Esophagus mucosa (tissue), 1 donor: ENCODE measurements at places on chromosomes 7 and 10.

GRCh38 chr10:13928451-13928850, 341.7 kb downstream of the PRPF18 start:
- ATAC-seq: no peak

- peak; percentile 52 for ATAC-seq
Observed at GRCh38 chr10:7471720-7472367, 61.0 kb upstream of the SFMBT2 start.

DNA sequence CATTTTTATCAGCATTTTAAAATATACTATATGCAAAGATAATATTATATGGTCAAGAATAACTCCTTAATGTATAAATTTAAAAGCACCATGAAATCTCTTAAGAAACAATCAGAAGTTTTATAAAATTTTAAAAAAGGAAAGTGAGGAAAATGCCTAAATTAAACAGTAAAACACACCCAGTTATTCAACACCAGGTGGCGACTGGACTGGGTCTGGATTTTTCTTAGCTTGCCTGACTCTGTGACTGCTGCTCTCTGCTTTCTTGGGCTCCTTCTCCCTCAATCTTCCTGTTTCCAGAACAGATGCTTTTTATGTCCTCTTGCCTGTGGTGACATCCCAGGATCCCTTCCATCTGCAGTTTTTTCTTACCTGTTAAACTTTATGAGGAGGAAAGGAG, 200.3 kb downstream of the BICC1 start:
- ATAC-seq: no peak

- peak; percentile 97 for ATAC-seq
Observed at GRCh38 chr7:33040803-33041516, 21.6 kb downstream of the NT5C3A start.

- ATAC-seq: no peak
Observed at GRCh38 chr10:16360001-16360400, 76.8 kb upstream of the PTER start.

- ATAC-seq: peak; percentile 75
Observed at GRCh38 chr7:121451367-121452094, 55.4 kb upstream of the FAM3C start.

DNA sequence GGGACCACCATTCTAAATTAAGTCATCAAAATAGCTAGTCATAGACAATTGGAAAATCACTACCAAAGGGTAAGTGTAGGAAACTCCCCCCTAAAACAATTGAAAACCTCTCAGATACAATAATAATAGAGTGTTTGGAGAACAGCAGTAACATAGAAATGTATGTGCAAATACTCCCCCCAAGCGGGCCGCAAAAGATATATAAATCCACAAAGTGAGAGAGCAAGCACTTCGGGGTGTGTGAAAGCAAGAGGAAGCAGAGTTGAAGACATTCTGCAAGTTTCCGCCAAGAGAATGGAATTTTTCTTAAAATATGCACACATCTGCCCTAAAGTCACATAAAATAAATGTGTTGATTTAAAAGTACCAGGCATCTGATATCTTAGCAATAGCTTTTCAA, 33.3 kb downstream of the CHCHD3 start:
- no peak for ATAC-seq

GRCh38 chr7:1886361-1887064, 216.4 kb downstream of the ELFN1 start:
- peak; percentile 71 for ATAC-seq

DNA sequence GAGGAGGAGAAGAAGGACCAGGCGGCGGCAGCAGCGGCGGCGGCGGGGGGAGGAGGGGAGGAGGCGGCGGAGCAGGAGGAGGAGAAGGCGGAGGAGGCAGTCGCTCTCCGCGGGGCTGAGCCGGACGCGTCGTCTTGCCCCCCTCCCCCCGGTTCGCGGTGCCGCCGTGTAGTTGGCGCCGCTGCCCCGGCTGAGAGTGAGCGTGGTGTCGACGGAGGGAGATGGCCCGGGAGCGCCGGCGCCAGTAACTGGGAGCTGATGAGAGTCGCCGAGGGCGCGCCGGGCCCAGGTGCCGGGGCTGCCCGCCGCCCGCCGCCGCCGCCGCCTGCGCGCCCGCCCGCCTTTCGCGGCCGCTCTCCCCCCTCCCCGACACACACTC, 257 bp downstream of the WAC start:
- ATAC-seq: no peak

GRCh38 chr10:70296406-70296899, 12.6 kb upstream of the NPFFR1 start:
- peak; percentile 94 for ATAC-seq

DNA sequence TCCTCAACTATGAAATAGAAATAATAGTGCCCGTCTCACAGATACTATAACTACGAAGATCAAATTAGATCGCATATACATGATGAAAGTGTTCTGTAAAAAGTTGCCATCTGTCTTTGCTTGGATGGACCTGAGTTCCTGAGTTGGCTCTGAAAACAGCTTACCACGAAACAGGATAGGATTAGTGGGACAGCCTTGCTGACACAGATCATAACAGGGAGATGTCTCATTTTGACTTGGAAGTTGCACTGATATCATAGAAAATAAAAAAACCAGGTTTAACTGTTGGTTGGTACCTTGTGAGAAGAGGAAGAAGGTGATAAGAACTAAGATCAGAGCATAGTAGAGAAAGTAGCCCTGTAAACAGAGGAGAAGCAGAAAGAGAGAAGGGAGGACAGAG, 79.3 kb upstream of the AGBL3 start:
- no peak for ATAC-seq

DNA sequence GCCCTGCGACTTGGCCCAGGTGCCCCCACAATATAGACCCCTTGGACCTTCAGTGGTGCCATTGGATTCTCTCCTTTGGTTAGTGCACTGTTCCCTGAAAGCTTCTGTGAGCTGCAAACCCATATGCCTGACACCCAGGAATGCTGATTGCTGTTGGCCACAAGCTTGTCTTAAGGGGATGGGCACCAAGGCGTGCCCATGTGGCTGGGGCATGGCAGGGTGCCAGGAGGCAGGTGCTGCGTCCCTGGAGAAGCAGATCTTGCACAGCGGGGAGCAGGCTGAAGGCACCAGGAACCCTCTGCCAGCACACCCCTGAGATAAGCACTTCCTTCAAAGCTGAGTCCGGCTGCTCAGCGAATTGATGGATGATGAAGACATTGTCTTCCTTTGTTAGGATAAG, 411.8 kb downstream of the SDK1 start:
- ATAC-seq: no peak

DNA sequence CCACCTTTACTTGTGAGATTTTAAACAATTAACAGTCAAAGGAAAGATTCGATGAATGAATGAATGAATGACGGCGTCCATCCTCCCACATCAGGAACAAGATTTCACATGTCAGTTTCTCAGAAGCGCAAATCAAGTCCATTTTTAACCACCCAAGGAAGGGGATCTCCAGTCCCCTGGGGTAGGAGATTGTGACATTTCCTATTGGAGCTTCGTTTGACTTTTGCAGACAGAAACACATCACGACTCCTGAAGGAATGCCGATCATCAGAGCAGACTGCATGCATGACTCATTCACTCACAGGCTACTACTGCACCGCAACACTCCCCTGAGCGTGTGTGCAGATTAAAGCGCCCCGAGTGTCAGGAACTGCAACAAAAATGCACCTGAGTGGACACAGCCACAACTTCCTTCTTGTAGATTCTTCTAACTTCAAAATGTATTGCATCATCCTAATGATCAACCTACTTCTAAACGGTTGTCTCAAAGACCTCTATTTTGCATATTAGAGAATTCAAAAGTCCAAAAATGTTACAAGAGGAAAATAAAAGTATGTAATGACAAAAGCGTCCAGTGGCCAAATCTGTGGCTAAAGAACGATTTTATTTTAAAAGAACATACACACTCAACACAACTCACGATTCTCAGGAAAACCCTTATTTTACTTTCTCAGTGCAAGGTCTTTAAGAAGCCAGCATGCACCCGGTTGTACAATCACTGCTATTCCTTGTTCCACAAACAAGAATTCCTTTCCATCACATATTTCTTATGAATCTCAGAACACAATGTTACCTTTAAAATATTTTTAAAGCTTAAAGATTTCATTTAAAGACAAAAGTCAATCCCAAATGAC, 172.6 kb downstream of the FAM107B start:
- peak; percentile 75 for ATAC-seq

DNA sequence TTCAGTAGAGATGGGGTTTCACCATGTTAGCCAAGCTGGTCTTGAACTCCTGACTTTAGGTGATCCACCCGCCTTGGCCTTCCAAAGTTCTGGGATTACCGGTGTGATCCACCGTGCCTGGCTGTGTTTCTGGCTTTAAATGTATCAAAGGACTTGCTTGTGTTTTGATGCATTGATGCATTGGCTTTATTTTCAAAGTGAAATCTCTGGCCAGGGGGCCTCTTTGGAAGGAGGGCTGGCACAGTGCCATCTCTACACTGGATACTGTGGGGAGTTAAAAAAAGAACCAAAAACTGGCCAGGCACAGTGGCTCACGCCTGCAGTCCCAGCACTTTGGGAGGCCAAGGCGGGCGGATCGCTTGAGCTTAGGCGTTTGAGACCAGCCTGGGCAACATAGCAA, 16.0 kb downstream of the MNX1 start:
- ATAC-seq: no peak

DNA sequence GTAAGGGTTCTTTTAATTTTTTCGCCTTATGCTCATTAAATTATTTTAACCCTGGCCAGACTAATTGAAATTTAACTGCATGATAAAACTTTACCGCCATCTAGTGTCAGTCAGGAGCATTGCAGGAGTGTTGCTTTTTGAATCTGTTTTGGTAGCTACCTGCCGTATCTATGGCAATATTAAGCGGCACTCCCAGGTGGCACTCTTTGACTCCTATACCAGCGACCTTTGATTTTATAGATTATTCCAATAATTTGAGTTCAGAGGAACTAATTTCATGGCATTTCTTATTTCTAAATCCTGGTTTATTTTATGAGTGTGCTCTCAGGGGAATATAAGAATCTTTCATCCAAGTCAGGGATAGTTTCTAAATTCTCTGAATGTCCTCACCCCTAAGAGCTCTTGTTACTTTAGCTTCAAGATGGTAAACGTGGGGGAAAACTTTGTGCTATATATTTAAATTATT, 198.9 kb downstream of the REEP3 start:
- peak; percentile 83 for ATAC-seq

DNA sequence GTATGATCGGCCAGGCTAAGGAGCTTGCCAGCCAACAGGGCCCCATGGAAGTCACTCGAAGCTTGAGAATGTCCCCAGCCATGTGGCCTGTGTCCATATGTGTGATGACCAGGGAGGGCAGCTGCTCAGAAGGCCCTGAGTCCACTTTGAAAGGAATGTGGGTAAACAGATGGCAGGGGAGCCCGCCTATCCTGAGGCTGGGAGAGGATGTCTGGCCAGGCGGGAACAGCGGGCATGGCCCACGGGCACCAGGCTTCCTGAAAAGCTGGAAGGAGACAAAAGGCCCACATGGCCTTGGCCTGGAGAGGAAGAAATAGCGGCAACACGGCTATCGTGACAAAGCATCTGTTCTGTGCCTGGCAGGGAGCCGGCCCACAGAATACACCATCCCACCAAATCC, 137.9 kb upstream of the PPIF start:
- ATAC-seq: no peak

DNA sequence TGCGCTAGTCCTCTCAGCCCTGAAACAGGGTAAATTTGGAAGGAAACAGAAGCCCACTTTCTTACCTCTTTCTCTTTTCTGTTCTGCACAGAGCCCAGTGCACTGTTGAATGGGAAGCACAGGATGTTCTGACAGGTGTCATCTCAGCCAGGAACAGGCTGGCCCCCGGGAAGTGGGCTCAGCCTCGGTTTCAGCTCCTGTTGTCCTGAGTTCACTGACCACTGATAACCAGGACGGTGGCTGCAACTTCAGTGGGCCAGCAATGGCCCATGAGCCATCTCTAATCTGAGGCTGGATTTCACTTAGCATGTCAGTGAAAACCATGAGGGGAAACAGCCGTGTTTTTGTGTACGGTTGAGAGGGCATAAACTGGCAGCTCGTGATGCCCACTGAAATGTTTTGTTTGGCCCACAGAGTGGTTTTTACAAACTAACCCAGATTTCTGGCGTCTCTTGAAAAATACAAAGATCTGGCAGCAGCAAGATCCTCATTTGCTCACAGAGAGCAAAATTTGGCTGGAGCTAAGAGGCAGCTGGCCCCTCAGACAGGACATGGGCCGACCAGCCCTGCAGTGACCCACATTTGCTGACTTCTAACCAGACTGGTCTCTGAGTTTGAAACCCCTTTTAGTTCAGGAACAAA, 455.9 kb downstream of the PAXIP1 start:
- ATAC-seq: no peak

DNA sequence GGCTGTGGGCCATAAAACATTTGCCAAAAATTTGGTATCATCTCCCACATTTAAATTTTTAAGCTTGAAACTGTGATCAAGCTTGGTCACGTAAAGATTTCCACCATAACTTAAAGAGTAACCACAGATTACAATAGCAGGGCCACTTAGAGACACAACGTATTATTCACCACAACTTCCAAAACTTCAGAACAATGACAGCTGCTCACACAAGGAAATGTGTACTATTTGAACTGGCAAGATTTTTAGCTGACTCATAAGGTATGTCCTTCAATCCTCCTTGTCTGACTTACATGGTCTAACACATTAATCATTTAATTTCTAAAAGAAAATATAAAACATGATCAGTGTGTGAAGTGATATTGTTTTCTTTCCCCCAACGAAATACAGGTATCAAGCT, 234.5 kb downstream of the PARD3 start:
- ATAC-seq: peak; percentile 88

DNA sequence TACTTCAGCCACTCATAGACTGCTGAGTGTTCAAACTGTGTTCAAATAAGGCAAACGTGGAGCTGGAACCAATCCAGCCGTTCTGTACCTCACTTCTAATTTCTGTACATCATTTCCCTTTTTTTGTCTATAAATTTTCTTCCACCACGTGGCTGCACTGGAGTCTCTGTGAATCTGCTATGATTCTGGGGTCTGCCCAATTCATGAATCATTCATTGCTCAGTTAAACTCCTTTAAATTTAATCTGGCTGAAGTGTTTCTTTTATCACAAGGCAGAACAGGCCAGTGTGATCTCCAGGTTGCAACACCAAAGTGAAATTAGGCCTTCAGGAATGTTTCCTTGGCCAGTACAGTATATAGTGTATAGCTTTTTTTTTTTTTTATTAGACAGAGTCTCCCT, 53.5 kb downstream of the DNAJC12 start:
- ATAC-seq: no peak

GRCh38 chr7:134935701-134936100, 50.6 kb upstream of the AGBL3 start:
- peak; percentile 38 for ATAC-seq
